Epithelial cell of umbilical artery (primary cell): ENCODE measurements at places on chromosomes 12 and 14. TPM values are rescaled to one million over a fixed set of nuclear protein-coding genes. Genes with fewer than 3 reads are reported as not detected.

The SSPN gene
- 0.61 and 0.65 TPM in 2 replicates for total RNA-seq

The KRT75 gene
- total RNA-seq, result under 0.01 and 2.6 TPM in 2 replicates

The HRK gene
- not detected in 2 replicates for total RNA-seq

The GPR84 gene
- not detected in 2 replicates for total RNA-seq

The GDF3 gene
- total RNA-seq, result 0.15 TPM in 1 of 2 replicates, not detected in the other

The SYCP3 gene
- total RNA-seq, result 0.30 TPM in 1 of 2 replicates, not detected in the other

The TSPAN19 gene
- total RNA-seq, result not detected in 2 replicates

The ASCL1 gene
- total RNA-seq, result not detected in 2 replicates

The FZD10 gene
- total RNA-seq, result not detected in 2 replicates

The KLHDC1 gene
- 1.1 and 2.6 TPM in 2 replicates for total RNA-seq

The GUCY2C gene
- total RNA-seq, result not detected in 2 replicates

The USP5 gene
- 84.5 and 88.4 TPM in 2 replicates for total RNA-seq

The RAPGEF3 gene
- total RNA-seq, result 17.2 and 29.5 TPM in 2 replicates
